ENCODE measurements at places on chromosomes 6 and 20. TPM values are rescaled to one million over a fixed set of nuclear protein-coding genes. Genes with fewer than 3 reads are reported as not detected.

The TNF gene
- total RNA-seq = 0.30 TPM

DNA sequence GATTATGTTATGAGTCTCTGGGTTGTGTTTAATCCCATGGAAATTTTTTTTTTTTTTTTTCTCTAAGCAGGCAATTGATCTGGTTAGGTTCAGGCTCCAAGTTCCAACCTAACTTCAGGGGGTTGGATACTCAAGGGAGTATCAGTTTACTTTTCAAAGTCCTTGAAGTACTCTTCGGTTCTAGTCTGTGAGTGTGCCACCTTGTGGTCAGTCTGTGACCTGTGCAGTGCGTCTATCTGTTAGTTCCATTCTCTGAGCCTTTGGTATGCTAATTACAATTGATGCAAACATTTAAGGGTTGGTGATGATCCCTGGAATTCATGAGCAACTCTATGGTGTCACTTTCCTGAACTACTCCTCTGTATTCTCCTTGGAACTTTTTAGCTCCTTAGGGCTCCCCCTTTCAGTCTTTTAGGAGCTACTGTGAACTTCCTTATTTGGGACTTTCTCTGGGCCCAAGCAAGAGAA is 342.0 kb downstream of the SOX4 start:
- no peak overlapping the region for H3K4me3 ChIP-seq
- H3K27ac ChIP-seq = no peak overlapping the region
- no peaks in the 10 kb centered on the region for H3K27me3 ChIP-seq
- no peaks in the 10 kb centered on the region for H3K4me1 ChIP-seq

GRCh38 chr20:37567671-37568588 is 40.3 kb upstream of the BLCAP start:
- no peaks in the 10 kb centered on the region for H3K36me3 ChIP-seq
- no peak overlapping the region for H3K27ac ChIP-seq
- DNase-seq = no peak
- H3K4me3 ChIP-seq = no peak overlapping the region
- no peaks in the 10 kb centered on the region for H3K27me3 ChIP-seq
- H3K4me1 ChIP-seq = no peaks in the 10 kb centered on the region

DNA sequence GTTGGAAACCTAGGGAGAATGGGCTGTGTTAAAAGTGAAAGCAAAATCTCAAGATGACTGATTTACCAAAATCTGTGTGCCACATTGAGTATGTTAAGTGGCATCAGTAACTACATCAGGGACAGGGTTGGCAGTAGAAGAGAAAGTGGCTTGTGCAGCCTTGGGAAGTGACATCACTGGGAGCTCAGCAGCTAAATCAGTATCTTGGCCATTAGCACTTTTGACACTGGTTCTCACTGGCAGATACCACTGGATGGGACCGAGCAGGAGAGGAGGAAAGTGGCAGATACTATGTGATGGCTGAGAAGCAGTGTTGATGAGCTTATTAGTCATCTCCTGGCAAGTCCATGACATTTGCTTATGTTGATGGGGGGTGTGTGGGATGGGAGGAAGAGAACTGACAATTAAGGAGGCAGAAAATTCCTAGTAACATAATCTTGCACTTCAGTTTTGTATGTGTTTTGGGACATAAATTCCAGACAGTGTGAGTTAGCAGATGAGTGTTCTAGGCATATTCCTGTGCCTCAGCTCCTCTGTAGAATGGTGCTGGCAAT is 322.2 kb downstream of the SOX4 start:
- no peak for DNase-seq
- no peak overlapping the region for H3K27ac ChIP-seq
- no peaks in the 10 kb centered on the region for H3K27me3 ChIP-seq

DNA sequence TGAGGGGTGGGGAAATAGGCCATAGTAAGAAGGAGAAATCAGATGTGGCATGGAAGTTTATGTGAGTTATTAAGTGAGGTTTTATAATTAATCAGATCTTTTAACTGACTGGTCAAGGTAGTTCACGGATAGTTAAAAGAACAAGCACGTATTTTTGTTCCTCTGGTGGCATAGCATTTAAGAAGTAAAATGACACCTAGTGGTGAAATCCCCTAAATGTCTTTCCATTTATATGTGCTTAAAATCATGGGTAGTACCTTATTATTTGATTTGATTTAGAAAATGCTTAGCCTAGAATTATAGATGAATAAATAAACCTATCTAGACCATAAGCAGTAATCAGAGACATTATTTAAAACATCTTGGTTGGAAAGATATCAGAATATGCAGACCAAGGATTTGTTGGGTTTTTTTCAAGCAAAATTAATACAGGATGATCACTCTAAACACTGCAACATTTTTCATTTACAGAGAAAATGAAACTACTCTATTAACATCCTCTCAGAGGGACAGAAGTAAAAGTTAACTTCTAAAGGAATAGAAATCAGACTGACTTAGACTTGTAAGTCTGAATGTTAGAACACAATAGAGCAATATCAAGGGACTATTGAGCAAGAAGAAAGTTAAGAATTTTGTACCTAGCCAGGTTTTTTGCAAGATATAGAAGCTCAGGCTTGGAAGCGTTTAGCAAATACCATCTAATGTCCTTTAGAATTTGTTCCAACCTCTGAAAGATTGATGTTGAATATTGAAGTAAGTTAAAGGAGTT is 81.1 kb downstream of the STXBP5 start:
- no peak overlapping the region for H3K4me3 ChIP-seq
- no peaks in the 10 kb centered on the region for H3K4me1 ChIP-seq
- no peak overlapping the region for H3K27ac ChIP-seq
- no peaks in the 10 kb centered on the region for H3K27me3 ChIP-seq
- H3K36me3 ChIP-seq = no peaks in the 10 kb centered on the region

GRCh38 chr6:83474309-83474708 is 38.0 kb upstream of the PRSS35 start:
- H3K36me3 ChIP-seq = no peaks in the 10 kb centered on the region
- no peaks in the 10 kb centered on the region for H3K4me1 ChIP-seq
- no peak overlapping the region for H3K27ac ChIP-seq
- H3K27me3 ChIP-seq = no peaks in the 10 kb centered on the region
- no peak for DNase-seq
- no peak overlapping the region for H3K4me3 ChIP-seq

GRCh38 chr6:157814883-157815282 is 8.2 kb upstream of the SNX9 start:
- H3K27ac ChIP-seq = no peak overlapping the region
- no peak overlapping the region for H3K4me3 ChIP-seq
- peaks cover 19% of the 10 kb centered on the region for H3K4me1 ChIP-seq
- H3K27me3 ChIP-seq = no peaks in the 10 kb centered on the region
- no peak for DNase-seq

DNA sequence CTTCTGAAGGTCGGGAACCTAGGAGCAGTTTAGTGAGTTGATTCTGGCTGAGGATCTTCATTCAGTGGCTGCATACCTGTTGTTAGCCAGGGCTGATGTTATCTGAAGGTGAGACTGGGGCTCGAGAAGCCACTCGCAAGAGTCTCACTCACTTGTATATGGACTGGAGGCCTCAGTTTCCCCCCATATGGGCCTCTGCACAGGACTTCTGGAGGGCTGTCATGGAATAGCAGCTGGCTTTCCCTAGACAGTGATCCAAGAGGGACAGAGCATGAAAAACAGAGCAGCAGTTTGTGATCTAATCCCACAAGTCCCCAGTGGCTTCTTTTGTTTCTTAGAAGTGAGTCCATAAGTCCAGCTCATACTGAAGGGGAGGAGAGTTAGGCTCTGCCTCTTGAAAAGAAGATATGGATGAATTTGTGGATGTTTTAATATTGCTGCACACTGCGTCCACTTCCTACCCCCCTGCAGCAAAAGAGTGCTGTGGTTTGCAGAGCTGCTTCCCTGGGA is 623.4 kb downstream of the CDH26 start:
- no peaks in the 10 kb centered on the region for H3K27me3 ChIP-seq
- H3K4me1 ChIP-seq = no peaks in the 10 kb centered on the region
- no peak for DNase-seq
- H3K36me3 ChIP-seq = no peaks in the 10 kb centered on the region

DNA sequence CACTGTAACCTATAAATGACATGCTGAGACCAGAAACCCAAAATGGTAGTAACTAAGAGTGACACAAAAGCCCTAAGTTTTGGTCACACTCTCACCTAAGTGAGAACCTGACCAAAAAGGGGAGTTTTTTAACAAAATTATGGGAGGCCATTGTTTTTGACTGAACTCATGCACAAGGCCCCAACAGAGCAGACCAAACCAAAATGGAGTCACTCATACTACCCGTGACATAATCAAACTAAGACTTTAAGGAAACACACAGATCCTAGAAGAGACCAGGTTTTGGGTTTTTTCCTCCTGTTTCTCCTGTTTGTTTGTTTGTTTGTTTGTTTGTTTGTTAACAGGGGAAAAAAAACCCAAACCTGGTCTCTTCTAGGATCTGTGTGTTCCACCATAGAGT is 49.2 kb upstream of the MRAP2 start:
- no peak for DNase-seq
- H3K4me1 ChIP-seq = no peaks in the 10 kb centered on the region
- H3K4me3 ChIP-seq = no peak overlapping the region
- no peaks in the 10 kb centered on the region for H3K27me3 ChIP-seq
- no peaks in the 10 kb centered on the region for H3K36me3 ChIP-seq
- no peak overlapping the region for H3K27ac ChIP-seq

DNA sequence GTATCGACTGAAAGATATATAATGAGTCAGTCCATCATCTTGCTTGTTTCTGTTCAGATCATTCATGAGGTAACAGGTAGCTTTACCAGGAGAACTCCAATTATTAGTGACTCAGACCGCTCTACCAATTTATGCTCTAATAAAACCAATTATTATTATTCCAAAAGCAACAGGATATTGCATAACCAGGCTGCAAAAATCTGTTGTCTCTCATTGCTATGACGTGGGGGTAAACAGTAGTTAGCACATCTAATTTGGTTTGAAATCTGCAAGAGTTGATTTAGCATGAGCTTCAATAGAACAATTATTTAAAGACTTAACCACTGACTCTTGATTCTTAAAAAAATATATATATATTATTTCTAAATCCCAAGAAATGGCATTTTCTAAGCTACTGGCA is 90.9 kb upstream of the MAP7 start:
- no peak overlapping the region for H3K27ac ChIP-seq
- no peaks in the 10 kb centered on the region for H3K36me3 ChIP-seq
- no peaks in the 10 kb centered on the region for H3K27me3 ChIP-seq
- H3K4me1 ChIP-seq = peaks cover 3% of the 10 kb centered on the region

DNA sequence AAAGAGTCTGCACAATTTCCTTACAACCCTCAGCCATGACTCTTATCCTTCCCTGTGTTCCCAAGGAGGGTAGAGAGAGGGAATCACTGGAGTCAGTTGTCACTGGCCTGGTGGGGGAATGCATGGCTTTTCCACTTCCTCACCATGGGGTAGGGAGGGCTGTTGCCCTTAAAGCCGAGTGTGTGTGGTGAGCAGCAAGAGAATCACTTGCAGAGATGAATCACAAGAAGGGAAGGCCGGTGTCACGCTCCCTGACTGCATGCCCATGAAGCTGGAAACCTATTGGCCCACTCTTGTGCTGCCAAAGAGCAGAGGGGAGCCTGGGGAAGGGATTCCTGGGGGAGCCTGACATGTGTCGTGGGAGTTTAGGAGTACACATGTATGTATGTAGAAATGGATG is 18.1 kb upstream of the BMP6 start:
- no peaks in the 10 kb centered on the region for H3K27me3 ChIP-seq
- DNase-seq = no peak
- H3K36me3 ChIP-seq = no peaks in the 10 kb centered on the region
- H3K4me1 ChIP-seq = no peaks in the 10 kb centered on the region

Measured in ovary (tissue), 10 donors.